ENCODE measurements at places on chromosomes 2 and 18.

GRCh38 chr2:52884761-52885352, 882.7 kb upstream of the CHAC2 start:
- no peak for DNase-seq

- DNase-seq: no peak
Observed at GRCh38 chr2:24945907-24946306, 25.8 kb downstream of the DNAJC27 start.

- DNase-seq: no peak
Observed at GRCh38 chr18:60145776-60146175, 226.8 kb downstream of the MC4R start.

- DNase-seq: no peak
Observed at GRCh38 chr2:719734-720133, 42.5 kb upstream of the TMEM18 start.

GRCh38 chr2:168475636-168476035, 19.6 kb downstream of the CERS6 start:
- no peak for DNase-seq

DNA sequence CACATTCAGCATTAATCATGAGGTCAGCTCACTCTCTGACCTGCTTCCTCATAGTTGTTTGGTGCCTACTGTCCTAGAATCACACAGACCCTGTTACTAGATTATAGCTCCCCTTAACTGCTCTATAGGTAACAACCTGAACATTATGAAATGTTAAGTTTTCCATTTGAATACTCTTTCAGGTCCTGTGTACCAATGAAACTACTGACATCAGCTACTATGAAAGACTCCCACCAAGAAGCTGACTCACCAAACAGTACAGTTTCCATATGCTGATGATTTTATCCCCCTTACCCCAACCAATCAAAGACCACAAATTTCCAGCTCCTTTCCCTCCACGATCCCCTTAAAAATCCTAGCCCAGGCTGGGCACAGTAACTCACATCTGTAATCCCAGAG, 56.3 kb downstream of the SRBD1 start:
- DNase-seq: peak; percentile 38

GRCh38 chr2:111157071-111157661, 36.5 kb downstream of the BCL2L11 start:
- DNase-seq: no peak

GRCh38 chr2:67037655-67038054, 359.5 kb upstream of the ETAA1 start:
- DNase-seq: no peak

- DNase-seq: peak; percentile 83
Observed at GRCh38 chr2:27262379-27263286, at the start of gene SLC30A3. TSS of gene SLC30A3 (minus strand) at chr2:27263047. CDS start at chr2:27262906, 141 bp downstream.

GRCh38 chr2:23601301-23601965, 216.5 kb downstream of the KLHL29 start:
- DNase-seq: no peak

- DNase-seq: no peak
Observed at GRCh38 chr2:235963853-235964577, 204.2 kb downstream of the GBX2 start.

DNA sequence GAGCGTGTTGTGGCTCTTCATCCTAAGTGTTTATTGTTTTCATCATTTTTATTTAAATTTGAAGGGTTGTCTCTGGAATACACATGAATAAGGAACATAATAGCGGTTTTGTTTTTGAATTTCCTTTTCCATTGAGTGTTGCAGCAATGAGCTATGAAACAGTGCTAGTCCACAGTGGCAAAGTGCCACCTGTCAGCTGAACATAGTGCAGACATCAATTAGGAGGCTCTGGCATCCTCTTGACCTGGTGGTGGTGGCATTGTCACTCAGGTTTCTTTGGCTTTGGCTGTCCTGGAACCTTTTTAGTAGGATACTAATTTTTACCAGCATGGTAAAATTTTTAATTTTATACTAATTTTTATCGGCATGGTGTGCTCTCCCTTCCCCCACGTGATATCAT, 63.2 kb downstream of the UGGT1 start:
- DNase-seq: no peak

DNA sequence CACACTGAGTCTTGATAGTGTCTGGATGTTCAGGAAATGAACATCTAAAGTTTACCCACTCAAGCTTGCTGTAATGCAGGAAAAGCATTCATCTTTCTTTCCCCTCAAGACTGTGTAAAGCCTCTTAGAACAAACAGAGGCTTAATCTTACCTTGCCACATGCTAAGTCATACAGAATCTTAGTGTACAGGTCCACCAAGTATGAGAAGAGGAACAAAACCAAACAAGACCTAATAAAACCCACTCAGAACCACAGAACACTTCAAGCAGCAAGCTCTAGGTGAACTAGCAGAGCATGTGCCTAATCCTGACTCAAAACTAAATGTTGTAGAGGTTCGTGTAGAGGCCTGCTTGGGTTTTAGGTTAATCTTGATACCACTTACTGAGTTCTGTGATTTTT, 97.6 kb downstream of the SPTBN1 start:
- DNase-seq: no peak

DNA sequence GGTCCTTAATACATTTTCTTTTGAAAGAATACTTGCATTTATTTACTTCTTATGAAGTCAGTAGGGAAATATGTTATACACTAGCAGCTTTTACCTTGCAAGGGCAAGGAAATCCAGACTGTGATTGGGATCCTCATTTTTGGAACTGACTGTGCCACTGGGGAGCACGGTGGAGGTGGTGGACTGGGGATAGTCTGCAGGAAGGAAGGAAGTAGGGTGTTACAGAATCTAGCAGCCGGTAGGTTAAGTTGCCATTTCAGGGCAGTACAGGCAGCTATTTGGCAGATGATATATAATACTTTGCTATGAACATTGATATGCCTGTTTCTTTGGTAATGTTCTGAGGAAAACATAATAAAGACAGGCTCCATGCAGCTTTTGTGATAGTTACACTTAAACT, 238.3 kb downstream of the PHLPP1 start:
- DNase-seq: no peak

DNA sequence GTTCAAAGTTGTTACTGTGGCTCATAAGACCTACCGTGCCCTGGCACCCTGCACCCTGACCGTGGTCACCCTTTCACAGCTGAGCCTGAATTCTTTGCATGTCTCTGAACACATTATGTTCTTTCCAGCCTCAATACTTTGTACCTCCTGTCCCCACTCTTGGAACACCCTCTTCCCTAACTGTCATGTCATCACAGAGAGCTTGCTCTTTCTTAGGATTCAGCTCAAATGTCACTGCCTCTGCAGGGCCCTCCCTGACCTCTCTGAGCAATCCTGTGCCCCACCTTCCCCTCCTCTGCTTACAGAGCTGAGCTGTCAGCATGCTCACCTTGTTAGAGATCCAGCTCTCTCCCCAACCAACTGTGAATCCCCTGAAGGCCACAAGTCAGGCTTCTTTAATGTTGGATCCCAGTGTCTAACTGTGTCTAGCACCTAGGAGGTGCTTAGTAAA, 15.0 kb downstream of the PRKAG3 start:
- no peak for DNase-seq

DNA sequence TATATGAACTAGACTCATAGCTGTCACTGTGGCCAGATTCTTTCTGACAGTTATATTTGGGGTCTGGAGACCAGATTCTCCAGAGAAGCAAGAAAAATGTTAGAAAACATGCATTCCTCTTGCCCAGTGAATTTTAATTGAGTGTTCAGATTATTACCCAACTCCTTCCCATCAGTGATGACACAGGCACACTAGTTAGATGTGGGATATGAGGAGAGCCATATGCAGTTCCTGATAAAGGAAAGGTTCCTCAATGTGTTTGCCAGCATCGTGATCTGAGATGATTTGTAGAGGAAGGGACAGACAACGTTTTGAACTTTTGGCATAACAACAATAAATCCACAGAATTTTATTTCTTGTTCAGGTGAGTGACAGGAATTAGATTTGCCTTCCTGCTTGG, 308.6 kb downstream of the PIEZO2 start:
- no peak for DNase-seq

- no peak for DNase-seq
Observed at GRCh38 chr18:41992066-41992465, 37.0 kb downstream of the PIK3C3 start.

- no peak for DNase-seq
Observed at GRCh38 chr2:179239195-179239594, 25.4 kb downstream of the SESTD1 start.

DNA sequence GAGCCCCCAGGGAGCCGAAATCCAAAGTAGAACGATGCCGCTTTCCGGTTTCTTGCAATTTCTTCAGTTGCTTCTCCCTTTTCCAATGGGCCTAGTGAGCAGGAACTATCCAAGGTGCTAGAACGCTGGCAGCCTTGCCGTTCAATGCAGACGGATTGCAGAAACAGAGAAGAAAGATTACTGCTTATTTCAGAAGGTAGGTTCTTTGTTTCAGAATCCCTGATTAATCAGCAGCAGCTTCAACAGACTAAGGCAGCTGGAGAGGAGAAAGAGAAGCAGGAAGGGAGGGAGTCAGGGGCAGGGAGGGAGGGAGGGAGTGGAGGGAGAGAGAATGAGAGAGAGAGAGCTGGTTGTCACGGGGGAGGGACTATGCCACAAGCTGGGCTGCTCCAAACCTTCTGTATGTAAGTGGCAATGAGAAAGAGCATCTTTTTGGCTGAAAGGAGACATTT, 576 bp downstream of the NYAP2 start:
- DNase-seq: peak; percentile 19

DNA sequence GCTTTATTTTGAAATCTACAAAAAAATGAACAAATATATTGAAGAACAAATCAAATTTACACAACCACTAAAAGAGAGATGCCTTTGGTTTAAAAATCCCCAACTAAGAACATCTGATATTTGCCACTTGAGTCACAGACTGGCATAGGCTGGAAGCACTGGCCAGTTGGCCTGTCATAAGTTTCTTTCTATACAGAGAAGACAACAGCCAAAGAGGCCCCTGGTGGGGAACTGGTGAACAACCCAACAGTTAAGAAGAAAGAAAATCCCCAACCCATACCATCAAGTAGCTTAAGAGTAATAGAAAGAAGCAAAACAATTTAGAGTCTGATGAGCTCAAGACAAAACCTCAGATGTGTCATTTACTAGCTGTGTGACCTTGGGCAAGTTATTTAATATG, 45.5 kb downstream of the OSR1 start:
- no peak for DNase-seq

DNA sequence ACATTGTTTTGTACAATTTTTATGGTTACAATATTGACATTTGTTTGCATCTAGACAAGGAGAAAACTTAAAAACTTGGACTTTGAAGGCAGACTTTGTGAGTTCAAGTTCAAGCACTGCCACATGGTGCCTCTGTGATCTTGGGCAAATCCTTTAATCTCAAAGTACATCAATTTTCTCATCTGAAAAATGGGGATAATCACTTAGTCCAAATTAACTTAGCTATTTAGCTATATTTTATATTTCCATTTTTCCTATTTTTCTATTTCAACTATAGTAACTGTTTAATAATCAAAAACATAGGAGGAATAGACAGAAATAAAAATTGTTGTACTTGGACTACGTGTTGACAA, 38.7 kb downstream of the IL1R2 start:
- no peak for DNase-seq

GRCh38 chr2:33535421-33535820, 59.0 kb downstream of the RASGRP3 start:
- no peak for DNase-seq

GRCh38 chr2:128714851-128715312, 396.2 kb upstream of the HS6ST1 start:
- DNase-seq: no peak

- no peak for DNase-seq
Observed at GRCh38 chr18:3093624-3094337, 80.8 kb upstream of the LPIN2 start.

- DNase-seq: no peak
Observed at GRCh38 chr2:62034715-62035114, 129.2 kb downstream of the COMMD1 start.

- DNase-seq: no peak
Observed at GRCh38 chr18:73777356-73778031, 370.1 kb downstream of the FBXO15 start.

GRCh38 chr2:108324531-108325255, 36.0 kb downstream of the SULT1C2 start:
- no peak for DNase-seq

- no peak for DNase-seq
Observed at GRCh38 chr2:25305775-25306174, 36.0 kb downstream of the DNMT3A start.

- DNase-seq: no peak
Observed at GRCh38 chr2:161199912-161200701, 39.9 kb downstream of the TANK start.

DNA sequence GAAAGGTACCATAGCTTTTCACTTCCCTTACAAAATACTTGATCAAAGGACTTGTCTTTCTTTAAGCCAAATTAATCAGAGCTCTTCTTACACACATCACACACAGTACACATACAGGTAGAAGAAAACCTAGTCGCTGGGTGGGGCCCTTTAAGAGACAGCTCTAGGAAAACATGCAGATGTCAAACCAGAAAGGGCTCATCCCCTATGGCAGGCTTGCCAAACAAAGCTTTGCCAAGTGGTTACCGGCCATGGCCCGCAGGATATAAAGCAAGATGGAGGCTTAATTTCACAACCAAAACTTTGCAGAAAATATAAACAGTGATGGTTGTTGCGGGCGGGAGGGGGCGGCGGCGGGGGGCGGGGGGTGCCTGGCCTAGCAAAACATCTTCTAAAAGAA, 2156.0 kb upstream of the PIK3C3 start:
- no peak for DNase-seq

- DNase-seq: no peak
Observed at GRCh38 chr2:95274291-95275150, at the start of gene PROM2. TSS of gene PROM2 (plus strand) at chr2:95274449. CDS start at chr2:95274586, 137 bp downstream.

DNA sequence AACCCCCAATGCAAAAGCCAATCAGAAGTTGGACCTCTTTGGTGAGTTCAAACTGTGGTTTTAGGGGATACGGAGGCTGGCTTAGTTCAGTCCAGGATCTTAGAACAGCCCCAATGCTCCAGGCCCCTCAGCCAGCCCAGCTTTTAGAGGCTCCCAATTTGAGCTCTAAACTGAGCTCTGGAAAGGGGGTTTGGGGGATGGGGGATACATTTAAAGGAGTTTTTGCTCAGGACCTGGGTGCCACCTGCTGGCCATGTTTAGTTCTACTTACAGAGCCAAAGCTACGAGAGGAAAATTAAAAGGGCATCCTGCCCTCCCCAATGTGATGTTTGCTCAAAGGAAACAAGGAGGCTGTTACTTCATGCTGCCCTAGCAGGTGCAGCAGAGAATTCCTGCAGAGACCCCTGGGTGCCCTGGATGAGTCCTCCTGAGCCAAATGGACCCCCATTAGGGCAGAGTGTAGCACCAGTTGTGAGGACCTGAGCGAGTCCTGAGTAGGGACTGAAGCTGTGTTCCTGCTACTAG, 15.9 kb upstream of the TMEM214 start:
- DNase-seq: peak; percentile 60

DNA sequence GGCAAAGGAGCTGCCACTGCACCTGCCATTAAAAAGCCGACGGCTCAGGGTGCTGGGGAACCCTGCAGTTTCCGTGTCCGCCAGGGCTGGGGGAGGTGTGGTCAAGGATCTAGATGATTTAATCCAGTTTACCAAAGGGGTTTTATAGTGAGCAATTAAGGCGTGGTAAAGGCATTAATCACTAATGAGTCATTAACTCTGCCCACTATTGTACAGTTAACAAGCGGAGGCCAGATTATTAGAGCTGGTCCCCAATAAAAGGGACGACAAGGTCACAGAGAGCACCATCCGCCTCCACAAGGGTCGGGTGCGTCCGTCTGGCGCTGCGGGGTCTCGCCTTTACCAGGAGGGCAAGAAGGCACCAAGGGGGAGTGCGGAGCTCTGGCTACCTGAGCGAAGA, 9.6 kb downstream of the RAX start:
- no peak for DNase-seq

Data from activated T-cell treated with anti-CD3 and anti-CD28 coated beads, Interleukin-2, amount 50 U/mL, for 48 hours (primary cell).